Ureter (tissue), 1 donor: ENCODE measurements at places on chromosomes 16 and 17. TPM values are rescaled to one million over a fixed set of nuclear protein-coding genes. Genes with fewer than 3 reads are reported as not detected.
A peak's percentile ranks its signal among the peaks of the same experiment; 100 is the strongest.

GRCh38 chr17:80097127-80097621 lies 4.2 kb upstream of the GAA start:
- DNase-seq = no peak

- DNase-seq = peak; percentile 54
Measured at GRCh38 chr16:57893559-57894389, 77.2 kb downstream of the CNGB1 start.

TBC1D26 gene
- 0.47 TPM for total RNA-seq

C16orf96 gene
- not detected for total RNA-seq

HYDIN gene
- 8.4 TPM for total RNA-seq
